Activated CD4-positive, alpha-beta T cell treated with anti-CD3 and anti-CD28 coated beads, Interleukin-2, amount 10 ng/mL, durations not matched to agents 7 days and 5 days (primary cell): ENCODE measurements at places on chromosomes 11 and 22.

GRCh38 chr11:61994981-61995380, 27.5 kb upstream of the FTH1 start:
- no peak for DNase-seq

GRCh38 chr22:43155789-43156188, 4.4 kb downstream of the TSPO start:
- no peak for DNase-seq

DNA sequence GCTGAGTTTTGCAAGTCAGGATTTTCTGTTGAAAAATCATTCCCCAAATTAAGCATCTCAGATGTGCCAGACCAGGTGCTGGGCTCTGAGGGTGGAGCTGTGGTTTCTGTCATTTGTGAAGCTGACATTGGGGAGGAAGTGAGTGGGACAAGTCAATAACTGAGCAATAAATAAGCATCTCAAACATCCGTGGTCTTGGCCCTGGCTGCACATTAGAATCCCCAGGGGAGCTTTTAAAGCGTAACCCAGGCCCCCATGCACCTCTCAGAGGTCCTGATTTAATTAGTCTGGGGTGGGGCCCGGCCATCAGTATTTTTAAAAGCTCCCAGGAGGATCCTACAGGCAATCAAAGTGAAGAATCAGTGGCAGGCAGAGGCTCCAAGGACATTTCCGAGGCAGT, 420.0 kb downstream of the MN1 start:
- DNase-seq = no peak

DNA sequence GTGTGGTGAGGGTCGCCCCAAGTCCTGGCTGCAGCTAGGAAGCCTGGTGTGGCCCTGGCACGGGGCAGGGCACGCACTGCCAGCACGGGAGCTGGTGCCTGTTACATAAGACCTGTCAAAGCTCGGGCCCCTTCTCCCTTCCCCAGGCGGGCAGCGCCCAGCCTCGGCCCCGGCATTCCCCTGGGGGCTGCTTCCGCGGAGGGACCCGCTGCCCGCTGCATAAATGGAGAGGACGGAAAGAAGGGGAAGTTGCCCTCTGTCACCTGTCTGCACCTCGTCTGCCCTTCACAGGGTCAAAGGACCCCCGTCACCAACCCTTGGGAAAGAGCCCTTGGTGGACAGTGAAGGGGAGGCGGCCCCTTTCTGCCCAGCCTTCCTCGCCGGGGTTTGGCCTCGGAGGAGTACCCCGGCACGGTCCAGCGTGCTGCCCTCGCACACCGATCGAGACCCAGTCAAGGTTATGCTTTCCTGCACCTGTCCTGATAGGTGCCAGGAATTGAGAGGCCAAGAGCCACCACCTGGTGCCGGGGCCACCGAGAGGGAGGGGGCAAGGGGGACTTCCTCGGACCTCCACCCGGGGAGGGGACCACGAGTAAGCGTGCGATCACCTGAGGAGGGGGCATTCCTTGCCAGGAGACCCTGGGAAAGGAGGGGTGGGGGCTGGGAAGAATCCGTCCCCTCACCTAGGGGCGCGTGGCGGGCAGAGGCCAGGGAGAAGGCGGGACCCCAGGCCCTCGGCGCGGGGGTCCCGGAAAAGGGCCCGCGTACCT, 16.8 kb upstream of the MFRP start:
- DNase-seq = no peak

DNA sequence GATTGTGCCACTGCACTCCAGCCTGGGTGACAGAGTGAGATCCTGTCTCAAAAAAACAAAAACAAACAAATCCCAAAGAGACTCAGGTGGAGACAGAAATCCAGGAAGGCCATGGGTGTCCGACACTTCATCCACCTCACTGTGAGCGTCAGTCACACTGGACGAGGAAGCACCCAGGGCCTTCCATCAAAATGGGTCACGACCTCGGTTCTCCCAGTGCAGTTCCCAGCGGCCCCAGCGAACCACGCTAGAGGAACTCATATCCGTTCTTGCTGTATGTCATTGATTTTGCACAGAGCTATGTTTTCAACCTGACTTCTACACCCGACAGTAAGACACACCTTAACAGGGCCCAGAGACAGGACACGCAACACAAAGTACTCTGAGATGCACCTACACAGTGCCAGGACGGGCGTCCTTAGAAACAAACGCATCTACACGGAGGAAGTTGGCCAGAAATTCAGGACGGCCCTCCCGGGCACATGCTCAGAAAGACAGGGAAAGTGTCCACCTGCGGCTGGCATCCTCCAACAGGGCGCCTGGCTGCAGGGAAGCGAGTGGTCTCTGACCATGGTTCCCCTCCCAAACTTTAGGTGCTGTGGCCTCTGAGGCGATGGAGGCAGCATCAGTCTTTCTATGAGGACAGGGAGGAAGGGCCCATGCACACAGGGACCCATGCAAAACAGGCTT, 410.5 kb downstream of the CTTN start:
- DNase-seq = no peak

DNA sequence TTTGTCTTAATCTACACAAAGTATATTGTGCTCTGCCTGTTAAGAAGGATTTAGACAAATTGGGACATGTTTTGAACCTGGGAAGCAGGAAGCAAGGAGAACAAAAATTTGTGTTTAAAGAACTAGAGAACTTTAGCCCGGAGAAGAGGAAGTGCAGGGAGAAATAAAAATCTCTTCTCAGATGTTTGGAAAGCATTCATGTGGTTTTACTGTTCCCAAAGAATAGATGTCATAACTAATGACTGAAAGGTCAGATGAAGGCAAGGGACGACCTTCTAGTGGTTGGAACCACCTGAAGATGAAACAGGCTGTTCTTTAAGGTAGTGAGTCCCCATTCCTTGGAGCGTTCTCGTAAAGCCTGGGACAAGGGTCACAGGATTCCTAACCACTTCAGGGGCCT, 38.3 kb downstream of the IRAG1 start:
- DNase-seq = no peak

DNA sequence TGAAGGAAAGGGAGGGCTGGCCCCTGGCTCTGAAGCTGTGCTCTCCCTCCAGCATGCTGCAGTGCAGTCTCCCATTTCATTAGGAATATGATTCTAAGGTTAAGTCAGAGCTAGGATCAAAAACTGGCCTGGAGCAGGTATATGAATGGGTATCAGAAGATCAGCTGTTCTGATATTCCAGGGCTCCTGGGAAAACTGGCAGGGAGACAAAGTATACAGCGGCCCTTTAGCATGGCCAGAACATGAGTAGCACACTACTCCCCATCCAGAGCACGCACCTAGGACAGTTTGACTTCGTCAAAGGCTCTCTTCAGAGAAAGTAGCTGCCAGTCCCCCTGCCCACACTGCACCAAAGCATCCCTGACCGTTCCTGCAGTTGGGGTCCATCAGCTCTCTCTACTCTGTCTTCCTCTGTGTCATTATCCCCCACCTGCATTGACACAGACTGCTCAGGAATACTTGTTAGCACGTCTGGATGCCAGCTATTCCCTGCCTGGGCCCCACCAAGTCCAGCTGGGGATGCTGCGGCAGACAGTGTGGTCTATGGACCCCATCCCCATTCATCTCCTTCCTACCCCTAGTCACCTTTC, 4.0 kb upstream of the FCHSD2 start:
- no peak for DNase-seq

- DNase-seq = no peak
These were observed 9.4 kb downstream of the SOX6 start for GRCh38 chr11:16346975-16347374.

DNA sequence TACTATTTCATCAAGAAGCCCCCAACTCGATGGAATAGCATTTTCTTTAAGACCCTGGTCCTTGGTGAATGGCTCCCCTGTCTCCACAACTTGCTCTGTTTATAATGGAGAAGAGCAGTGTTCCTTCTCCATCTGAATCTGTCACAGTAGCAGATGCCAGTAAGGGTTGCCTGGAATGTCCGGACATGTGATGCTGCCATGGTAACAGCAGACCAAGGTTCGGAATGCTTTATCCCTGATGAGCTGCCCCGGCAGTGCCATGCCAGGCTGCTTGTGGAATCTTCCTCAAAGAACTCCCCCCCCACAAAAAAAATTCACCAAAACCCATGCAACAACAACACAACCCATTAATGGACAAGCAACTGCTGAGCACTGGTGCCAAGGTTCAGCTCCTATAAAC, 72.5 kb downstream of the KCNC1 start:
- DNase-seq = no peak

DNA sequence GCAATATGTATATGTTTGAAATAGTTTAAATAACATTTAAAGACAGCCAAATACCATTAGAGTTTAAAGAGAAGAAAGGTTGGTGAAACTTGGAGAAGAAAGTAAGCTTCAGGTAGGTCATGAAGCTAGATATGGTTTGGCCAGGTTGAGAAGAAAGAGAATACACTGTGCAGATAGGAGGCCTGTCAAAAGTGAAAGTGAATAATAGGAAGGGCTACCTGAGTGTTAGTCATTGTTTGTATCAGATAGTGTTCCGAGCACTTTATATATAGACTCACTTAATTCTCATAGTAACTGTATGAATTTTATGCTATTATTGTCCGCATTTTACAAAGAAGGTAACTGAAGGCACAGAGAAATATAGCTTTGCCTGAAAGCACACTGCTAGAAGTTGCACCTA, 56.9 kb downstream of the USP47 start:
- no peak for DNase-seq

DNA sequence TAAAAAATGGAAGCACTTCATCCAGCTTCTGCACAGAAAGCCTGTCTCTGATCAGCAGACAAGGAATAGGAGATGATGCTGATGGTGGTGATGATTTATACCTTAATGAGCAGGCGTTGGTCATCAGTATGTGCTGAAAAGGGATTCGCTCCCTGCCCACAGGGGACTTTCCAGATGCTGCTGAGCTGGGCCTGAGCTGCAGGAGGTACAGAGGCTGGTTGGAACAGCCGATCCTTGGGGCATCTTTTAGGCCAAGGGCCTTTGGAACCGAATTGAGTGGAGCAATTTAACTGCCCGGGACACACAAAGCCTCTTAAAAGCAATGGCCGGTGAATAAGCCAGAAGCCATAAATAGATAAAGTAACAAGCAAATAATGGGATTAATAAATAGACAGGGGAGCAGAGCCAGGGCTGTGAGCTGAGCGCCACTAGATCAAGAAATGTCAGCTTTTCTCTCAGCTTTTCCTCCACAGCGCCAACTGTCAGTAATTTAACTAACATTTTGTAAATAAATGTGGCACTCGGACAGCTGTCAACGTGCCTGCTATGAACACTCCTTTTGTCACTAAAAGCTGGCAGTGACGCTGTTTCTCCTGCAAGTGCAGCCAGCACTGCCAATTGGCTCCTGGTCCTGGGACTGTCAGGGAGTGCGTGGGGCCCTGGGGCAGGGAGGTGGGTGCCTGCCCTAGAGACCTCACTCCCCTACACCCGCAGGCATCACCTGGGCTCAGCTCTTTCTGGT, 562.3 kb downstream of the NTM start:
- no peak for DNase-seq

- no peak for DNase-seq
These were observed 309 bp downstream of the OR8B12 start for GRCh38 chr11:124543145-124543544.

- no peak for DNase-seq
These were observed 2.9 kb downstream of the PAK1 start for GRCh38 chr11:77470971-77471370.

- no peak for DNase-seq
These were observed 8.8 kb upstream of the C11orf91 start for GRCh38 chr11:33709466-33709865.

DNA sequence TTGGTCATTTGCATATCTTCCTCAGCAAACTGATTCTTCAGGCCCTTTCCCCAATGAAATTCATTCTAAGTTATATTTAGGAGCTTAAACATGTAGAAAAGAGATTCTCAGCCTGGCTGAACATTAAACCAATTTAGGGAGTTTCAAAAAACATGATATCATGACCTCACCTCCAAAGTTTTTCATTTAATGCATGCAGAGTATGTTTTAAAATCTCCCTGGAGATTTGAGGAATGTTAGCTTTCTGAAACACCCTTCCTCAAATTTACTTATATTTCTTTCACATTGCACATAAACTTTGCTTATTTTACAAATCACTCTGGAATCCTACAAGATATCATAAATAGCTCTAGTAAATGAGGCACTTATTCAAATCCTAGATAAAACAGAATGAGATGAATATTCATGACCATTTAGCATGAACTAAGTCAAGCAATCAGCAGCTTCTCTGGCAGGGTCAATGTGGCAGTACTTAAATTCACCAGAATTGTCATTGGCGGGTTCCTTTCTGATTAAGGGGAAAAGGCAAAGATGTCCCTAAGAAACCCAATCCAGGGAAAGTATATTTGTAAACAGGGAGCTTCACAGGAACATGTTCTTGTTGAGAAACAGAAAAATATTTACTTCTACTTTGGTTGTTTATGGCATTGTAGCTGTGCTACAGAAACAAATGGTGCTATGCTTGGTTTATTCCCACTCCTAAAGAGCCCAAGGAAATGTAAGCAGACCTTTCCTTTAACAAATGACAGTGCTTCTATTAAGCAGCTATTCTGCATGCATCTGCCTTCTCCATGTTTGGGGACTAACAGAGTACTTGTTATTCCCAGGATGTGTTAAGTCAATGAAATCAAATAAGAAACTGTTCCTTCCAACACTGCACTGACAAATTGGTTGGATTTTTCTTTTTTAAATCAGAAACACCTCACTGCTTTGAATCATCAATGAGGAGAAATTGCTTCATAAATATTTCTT, 162.3 kb downstream of the C11orf87 start:
- DNase-seq = no peak

DNA sequence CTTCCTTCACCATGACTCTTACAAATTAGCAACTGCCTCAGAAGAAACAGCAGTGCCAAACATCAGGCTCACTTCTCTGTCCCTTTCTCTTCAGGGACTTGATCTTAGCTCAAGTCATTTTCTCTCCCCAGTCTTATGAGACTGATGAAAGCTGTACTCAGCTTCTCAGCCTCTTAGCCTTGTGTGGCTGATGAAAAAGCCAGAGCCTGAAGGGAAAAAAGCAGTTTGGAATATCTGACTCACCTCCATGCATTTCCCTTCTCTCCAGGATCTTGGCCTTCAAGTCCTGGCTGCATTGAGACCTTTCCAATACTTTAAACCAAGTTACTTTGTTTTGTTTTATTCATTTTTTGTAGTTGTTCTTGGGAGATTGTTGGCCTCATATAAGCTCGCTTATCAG, 195.9 kb downstream of the SPON1 start:
- no peak for DNase-seq

- no peak for DNase-seq
These were observed 558.1 kb downstream of the ETS1 start for GRCh38 chr11:128029219-128029722.

GRCh38 chr22:36281781-36282327, 28.9 kb downstream of the APOL1 start:
- no peak for DNase-seq

GRCh38 chr22:25741692-25742626, at the start of gene MYO18B:
Gene MYO18B, plus strand, starts transcription at chr22:25742188. Its CDS starts 18,905 bp downstream, at chr22:25761093.
- DNase-seq = no peak
